Nephron progenitor cell (in vitro differentiated cells): ENCODE measurements at places on chromosomes 12 and 14.

DNA sequence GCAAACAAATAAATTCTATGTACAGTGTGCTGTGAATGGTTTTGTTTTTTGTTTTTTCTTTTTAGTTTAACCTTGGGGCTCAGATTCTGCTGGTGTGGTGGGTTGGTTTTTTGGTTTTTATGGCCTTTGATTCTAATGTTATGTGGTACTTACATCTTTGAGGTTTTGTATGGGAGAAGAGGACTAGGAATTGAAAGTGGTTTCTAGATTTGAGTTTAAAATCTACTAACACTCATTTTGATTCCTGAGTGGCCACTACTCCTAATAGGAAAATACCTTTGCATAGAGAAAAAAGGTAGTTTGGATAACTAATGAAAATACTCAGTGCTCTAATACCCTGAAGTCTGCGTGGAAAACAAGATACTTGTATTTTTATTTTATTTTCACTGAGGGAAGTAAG lies 137.7 kb downstream of the MON2 start:
- H3K36me3 ChIP-seq = peaks cover 29% of the 10 kb centered on the region
- H3K4me1 ChIP-seq = peaks cover 38% of the 10 kb centered on the region
- no peak for DNase-seq
- peak overlapping the region; percentile 97 for H3K4me3 ChIP-seq

DNA sequence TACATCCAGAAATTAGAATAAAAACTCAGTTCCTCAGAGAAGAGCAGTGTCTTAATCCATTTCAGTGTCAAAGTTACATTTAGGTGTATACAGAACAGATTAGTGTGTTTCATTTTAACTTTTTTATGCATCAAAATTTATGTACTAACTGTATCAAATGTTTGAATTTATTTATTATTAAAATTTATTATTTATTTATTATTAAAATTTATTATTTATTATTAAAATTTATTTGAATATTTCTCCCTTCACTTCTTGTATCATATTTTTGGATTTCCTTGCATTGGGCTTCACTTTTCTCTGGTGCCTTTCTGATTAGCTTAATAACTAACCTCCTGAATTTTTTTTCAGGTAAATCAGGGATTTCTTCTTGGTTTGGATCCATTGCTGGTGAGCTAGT lies 2.3 kb upstream of the TAS2R14 start:
- DNase-seq = no peak
- no peaks in the 10 kb centered on the region for H3K4me1 ChIP-seq
- no peak overlapping the region for H3K27ac ChIP-seq

- DNase-seq = no peak
- peak overlapping the region; percentile 99 for H3K27ac ChIP-seq
- no peaks in the 10 kb centered on the region for H3K27me3 ChIP-seq
- peaks cover 27% of the 10 kb centered on the region for H3K4me1 ChIP-seq
Observed at GRCh38 chr12:53659571-53659981, 16.3 kb downstream of the ATP5MC2 start.

GRCh38 chr14:49947506-49947905 lies 54.6 kb downstream of the ARF6 start:
- H3K27ac ChIP-seq = no peak overlapping the region
- no peak overlapping the region for H3K4me3 ChIP-seq

GRCh38 chr14:61140872-61141271 lies 140.3 kb downstream of the TMEM30B start:
- DNase-seq = no peak
- no peak overlapping the region for H3K27ac ChIP-seq
- peaks cover 15% of the 10 kb centered on the region for H3K27me3 ChIP-seq
- peaks cover 6% of the 10 kb centered on the region for H3K4me1 ChIP-seq

DNA sequence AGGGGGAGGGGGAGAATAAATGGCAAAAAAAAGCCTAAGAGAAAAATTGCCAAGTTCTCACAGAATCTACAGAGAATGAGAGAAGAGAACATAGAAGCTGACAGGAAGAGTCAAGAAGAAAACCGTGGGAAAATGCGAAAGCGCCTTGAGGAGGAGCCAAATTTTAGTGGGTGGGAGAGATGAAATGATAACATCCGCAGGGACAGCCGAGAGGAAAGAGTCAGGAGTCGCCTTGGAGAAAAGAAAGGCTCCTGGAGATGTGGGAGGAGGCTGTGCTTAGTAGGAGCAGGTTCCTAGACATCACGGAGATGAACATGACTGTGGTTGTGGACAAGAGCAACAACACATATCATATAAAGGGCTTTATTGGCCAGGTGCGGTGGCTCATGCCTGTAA lies 49.4 kb downstream of the PHLDA1 start:
- no peaks in the 10 kb centered on the region for H3K36me3 ChIP-seq
- no peak overlapping the region for H3K4me3 ChIP-seq
- DNase-seq = no peak
- peak overlapping the region; percentile 80 for H3K27ac ChIP-seq
- H3K4me1 ChIP-seq = peaks cover 63% of the 10 kb centered on the region

DNA sequence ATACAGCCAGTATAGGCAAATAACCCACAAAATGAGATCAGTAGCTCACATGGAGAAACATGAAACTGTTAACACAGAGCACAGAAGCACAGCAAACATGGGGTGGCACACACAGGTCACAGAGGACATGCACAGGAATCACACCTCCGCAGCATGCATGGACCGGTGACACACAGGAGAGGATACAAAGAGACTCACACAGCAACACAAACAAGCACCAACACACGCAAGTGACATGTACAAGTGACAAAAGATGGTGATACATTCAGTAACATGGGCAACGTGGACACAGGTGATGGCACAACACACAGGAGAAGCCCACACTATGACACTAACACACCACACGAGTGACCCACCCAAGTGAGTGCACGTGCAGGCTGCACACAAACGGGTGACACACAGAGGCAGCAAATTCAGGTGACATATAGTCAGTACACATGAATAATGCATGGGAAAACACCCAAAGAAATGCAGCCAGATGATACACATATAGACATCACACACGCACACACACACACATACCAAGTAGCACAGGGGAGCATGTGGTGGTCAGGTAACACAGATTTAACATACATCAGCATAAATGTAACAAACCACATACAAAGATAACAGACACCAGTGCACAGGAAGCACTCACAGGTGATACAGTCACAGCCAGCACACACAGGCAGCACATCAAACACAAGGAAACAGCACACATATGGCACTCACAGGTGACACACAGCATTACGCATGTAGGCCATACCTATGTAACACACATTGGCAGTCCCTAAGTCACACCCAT lies 216.0 kb upstream of the SFSWAP start:
- no peaks in the 10 kb centered on the region for H3K4me1 ChIP-seq
- H3K27ac ChIP-seq = no peak overlapping the region

DNA sequence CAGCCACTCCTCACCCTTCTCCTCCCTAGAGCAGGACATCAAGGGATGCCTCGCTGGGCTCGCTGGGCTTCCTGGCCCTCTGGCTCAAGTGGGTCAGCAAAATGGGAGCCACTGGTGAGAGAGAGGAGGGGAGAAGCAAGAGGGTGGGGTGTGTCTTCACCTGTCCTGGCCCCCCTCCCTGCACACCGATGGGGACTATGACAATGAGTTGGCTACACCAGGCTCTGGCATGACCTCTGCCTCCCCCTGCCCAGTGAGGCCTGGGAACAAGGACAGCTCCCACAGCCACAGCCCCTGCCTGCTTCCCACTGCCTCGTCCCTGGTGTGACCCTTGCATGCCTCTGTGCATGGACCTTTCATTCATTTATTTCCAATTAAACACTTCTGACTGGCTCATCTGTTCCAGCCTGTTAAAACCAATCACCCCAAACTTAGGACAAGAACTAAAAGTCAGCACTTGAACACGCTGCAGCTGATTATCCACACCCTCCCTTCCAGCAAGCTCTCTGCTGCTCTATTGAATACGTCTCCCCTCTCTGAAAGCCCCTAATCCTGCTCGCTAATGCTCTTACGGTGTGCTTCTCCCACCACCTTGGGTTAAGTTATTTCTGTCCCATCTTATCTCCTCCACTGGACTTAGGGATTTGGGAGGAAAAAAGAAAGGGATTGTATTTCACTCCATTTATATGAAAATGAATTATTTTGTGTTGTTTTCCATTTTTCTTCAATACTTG lies 5.8 kb upstream of the PPP2R5C start:
- peaks cover 38% of the 10 kb centered on the region for H3K27me3 ChIP-seq
- H3K4me3 ChIP-seq = no peak overlapping the region
- H3K36me3 ChIP-seq = peaks cover 4% of the 10 kb centered on the region
- no peak for DNase-seq
- peaks cover 19% of the 10 kb centered on the region for H3K4me1 ChIP-seq
- H3K27ac ChIP-seq = peak overlapping the region; percentile 1

- H3K4me1 ChIP-seq = no peaks in the 10 kb centered on the region
- peaks cover 5% of the 10 kb centered on the region for H3K27me3 ChIP-seq
- no peak for DNase-seq
- H3K4me3 ChIP-seq = no peak overlapping the region
Observed at GRCh38 chr12:132812631-132813305, 15.9 kb downstream of the GOLGA3 start.

- no peak for DNase-seq
- no peak overlapping the region for H3K4me3 ChIP-seq
- no peak overlapping the region for H3K27ac ChIP-seq
- H3K36me3 ChIP-seq = no peaks in the 10 kb centered on the region
Observed at GRCh38 chr12:115519359-115519758, 758.1 kb downstream of the MED13L start.

- no peaks in the 10 kb centered on the region for H3K36me3 ChIP-seq
- H3K4me3 ChIP-seq = peak overlapping the region; percentile 74
- no peak overlapping the region for H3K27ac ChIP-seq
- H3K27me3 ChIP-seq = peaks cover 17% of the 10 kb centered on the region
Observed at GRCh38 chr12:57455374-57456144, 452 bp downstream of the INHBE start.

DNA sequence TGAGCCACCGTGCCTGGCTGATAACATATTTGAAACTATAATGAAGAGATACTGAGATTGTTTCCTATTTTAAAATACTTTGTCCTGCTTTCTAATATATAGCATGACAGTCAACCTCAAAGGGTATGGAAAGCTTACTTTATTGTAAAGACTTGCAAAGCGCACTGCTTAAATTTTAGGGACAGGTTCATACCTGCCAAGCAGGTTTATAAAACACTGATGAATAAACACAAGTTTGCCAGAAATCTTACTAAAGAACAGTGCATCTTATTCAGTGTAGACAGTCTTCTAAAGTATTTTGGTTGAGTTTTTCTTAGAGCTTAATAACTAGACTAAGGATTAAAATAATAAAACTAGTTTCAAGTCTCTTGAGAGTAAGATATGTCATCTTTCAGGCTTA lies 4.8 kb downstream of the C12orf71 start:
- H3K4me3 ChIP-seq = no peak overlapping the region
- H3K27me3 ChIP-seq = peaks cover 6% of the 10 kb centered on the region
- no peak for DNase-seq
- H3K4me1 ChIP-seq = no peaks in the 10 kb centered on the region
- H3K27ac ChIP-seq = no peak overlapping the region

GRCh38 chr14:103563226-103563620 lies 463 bp downstream of the COA8 start:
- H3K4me1 ChIP-seq = peaks cover 56% of the 10 kb centered on the region
- peak overlapping the region; percentile 96 for H3K4me3 ChIP-seq
- DNase-seq = no peak
- no peaks in the 10 kb centered on the region for H3K27me3 ChIP-seq

- H3K4me1 ChIP-seq = peaks cover 21% of the 10 kb centered on the region
- no peaks in the 10 kb centered on the region for H3K36me3 ChIP-seq
- H3K27me3 ChIP-seq = no peaks in the 10 kb centered on the region
- DNase-seq = no peak
- no peak overlapping the region for H3K27ac ChIP-seq
Observed at GRCh38 chr14:48008646-48009045, 333.2 kb upstream of the MDGA2 start.

GRCh38 chr14:93330609-93331000 lies 2.2 kb downstream of the BTBD7 start:
- no peak for DNase-seq
- peaks cover 46% of the 10 kb centered on the region for H3K4me1 ChIP-seq
- H3K4me3 ChIP-seq = peak overlapping the region; percentile 95
- H3K36me3 ChIP-seq = peaks cover 26% of the 10 kb centered on the region
- H3K27ac ChIP-seq = no peak overlapping the region

DNA sequence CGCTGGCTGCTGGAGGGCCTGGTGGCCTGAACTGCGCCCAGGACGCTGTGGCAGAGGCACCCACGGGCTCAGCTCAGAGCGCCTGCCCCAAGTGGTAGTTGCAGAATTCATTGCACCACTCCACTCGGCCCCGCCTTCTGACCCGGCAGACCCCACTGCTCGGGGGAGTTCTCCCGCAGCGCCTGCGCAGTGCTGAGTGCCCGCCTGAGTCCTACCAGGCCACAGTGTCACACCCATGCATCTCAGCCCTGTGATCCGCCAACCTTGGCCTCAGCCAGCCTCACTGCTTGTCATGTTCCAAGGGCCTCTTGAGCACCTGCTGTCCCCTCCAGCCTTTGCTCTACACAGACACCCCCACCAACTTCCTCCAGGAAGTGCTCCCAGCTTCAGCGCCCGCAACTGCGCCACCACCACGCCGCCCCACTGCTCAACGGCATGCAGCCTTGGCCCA lies 12.2 kb downstream of the DEGS2 start:
- H3K36me3 ChIP-seq = no peaks in the 10 kb centered on the region
- H3K27me3 ChIP-seq = peaks cover 4% of the 10 kb centered on the region
- H3K4me1 ChIP-seq = no peaks in the 10 kb centered on the region
- H3K27ac ChIP-seq = peak overlapping the region; percentile 57
